ENCODE measurements at places on chromosomes 1 and 21.

DNA sequence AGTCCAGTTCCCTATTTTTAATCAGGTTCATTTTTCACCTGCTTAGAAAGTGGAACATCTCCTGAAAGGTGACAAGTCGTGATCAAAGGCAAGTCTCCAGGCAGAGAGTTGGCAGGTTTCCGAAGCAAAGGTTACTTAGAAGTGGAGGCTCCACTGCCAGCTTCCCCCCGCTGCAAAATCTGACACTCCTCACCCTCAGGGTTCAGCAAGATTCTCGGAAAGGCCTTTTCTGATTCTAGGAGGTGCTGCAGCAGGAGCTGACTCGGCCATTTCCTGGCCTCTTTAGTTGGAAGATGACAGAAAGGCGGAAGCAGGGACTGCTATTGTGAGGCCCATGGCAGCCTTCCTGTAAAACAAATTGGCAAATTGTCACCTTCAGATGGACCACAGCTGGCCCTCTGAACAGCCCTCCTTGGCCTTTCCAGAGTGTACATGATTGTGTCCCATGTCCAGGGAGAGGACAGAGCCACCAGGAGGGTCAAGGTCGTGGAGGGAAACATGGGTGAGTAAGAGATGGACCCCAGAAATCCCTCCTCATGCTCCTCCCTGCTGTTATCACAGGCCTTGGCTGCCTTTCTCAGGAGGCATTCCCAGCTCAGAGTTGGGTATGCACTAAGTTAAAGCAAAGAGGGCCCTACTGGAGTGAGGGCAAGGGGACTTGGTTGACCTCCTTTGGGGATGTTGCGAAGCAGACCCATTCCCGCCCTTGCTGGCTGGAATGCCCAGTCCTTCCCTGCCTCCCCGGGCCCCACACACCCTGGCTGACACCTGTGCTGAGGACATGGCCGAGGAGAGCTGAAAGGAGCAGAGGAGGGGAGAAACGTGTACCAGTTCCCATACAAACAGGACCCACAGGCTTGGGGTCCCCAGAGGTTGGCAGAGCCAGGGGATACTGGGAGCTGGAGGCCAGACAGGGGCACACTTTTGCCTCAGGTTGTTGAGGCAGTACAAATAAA lies 115.5 kb upstream of the IRF2BP2 start:
- peak; percentile 59 for DNase-seq

DNA sequence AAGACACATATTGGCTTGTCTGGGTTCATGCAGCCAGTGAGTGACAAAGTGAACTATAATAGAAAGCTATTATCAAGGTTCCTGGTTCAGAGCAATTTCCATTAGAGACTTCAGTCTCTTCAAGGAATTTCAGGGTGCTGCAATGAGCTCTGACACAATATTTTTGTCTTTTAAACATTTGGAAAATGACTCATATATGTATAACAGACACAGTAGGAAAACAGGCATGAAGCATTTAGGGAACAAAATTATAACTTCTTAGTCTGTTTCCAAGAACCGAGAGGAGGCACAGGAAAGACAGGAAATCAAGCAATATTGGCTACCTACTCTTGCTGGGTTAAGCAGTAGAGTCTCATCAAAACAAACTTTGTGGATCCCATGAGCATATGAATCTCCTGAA lies 170.4 kb downstream of the PTPRC start:
- DNase-seq: no peak

DNA sequence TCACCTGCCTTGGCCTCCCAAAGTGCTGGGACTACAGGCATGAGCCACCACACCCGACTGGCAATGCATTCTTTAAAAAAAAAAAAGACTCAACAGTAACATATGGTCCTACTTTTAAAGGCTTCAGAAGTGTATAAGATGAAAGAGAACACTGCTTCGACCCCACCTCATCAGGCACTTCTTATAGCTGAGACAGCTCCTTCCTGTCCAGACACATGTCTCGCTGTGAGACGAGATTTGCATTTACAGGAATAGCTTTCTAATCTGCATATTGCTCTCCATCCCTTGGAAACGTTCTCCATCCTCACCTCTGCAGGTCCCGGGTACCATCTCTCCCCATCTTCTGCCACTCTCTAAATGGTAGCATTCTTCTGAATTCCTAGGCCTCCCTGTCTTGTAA lies 6.7 kb downstream of the AZIN2 start:
- DNase-seq: no peak

- no peak for DNase-seq
Observed at GRCh38 chr1:37726751-37727585, 34.7 kb downstream of the CDCA8 start.

GRCh38 chr1:175147569-175147968 lies 45.0 kb downstream of the KIAA0040 start:
- DNase-seq: no peak

DNA sequence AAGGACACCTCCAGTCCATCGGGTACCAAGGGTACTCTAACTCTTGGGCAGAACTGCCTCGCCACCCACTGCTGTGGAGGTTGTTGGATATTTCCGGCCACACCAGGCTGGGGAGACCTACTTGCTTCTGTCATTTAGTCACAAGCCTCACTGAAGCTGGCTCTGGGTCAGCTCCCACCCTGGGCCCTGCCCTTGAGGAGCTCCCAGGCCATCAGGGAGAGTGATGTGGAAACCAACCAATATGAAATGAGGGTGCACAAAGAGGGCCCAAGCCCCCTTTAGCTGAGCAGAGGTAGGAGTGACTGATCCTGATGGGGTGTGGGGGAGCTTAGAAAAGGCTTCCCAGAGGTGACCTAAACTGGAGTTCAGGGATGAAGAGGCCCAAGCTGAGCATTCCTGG lies 19.6 kb downstream of the PARS2 start:
- DNase-seq: no peak

DNA sequence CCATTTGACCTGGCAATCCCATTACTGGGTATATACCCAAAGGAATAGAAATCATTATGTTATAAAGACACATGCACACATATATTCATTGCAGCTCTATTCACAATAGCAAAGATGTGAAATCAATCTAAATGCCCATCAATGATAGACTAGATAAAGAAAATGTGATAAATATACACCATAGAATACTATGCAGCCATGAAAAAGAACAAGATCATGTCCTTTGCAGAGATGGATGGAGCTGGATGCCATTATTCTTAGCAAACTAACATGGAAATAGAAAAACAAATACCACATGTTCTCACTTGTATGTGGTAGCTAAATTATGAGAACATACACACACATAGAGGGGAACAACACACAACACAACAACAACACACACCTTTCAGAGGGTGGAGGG lies 248.5 kb downstream of the PCP4 start:
- DNase-seq: no peak

GRCh38 chr1:232704694-232705680 lies 75.1 kb upstream of the SIPA1L2 start:
- no peak for DNase-seq

DNA sequence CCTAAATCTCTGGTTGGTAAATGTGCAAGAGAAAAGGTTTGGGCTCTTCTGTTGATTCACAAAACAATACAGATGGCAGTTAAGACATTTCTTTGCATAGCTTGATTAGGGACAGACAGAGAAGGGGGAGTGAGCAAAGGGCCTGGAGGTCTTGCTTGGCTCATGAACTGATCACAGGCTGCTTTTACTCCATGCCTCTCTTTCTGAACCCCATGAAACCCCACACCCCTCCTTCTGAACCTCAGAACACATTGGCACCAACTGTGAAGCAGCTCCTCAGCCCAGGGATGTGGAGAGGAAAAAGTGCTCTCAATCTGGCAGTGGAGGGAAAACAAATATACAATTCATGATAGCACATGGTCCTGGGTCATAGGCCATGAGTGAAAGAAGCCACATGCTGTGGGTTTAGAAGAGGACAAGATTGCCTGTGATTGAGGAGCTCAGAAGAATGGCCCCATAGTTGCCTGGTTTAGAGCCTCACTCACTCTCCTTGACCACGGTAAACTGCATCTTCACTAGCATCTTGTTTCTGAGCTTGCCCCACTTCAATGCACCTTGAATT lies 111.6 kb upstream of the GADD45A start:
- DNase-seq: no peak

GRCh38 chr21:29578306-29578705 lies 279.6 kb downstream of the BACH1 start:
- no peak for DNase-seq

DNA sequence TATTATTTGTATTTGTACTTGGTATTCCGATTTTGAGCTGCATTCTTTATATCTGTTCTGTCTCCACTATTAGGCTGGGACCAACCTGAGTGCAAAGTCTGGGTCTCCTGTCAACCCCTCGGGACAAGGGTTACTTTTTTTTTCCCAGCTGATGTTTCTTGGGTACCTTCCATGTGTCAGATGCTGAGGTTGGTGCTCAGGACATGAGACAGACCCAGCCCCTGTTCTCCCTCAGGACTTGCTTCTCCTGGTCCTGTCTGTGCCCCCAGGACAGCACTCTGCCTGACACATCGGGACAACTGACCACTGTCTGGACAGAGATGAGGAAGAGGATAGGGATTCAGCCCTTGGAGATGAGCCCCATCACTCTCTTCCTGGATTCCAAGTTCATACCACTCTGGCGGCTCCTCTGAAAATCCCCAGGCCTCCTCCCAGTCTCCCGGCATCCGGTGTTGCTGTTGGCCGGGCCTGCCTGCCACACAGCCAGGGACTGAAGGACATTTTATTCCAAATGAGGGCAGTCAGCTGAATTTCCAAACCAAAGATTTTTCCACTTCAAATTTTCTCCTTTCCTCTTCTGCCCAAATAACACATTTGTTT lies 55.6 kb upstream of the FMOD start:
- DNase-seq: no peak

DNA sequence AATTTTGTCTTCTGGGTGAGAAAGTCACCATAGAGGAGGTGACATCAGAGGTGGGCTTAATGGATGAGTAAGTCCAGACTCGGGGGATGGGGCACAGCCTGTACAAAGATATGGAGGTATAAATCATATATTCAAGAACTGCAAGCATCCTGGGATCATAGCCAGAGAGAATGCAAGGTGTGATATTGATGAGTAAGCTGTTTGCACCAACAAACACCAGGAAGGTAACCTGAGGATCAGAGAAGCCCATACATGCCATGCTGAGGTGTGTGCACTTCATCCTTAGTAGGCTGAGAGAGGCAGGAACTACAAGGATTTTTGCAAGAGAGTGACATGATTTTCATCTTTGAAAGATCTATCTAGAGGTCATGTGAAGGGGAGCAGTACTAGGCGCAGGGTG lies 306.4 kb downstream of the HHAT start:
- no peak for DNase-seq

- DNase-seq: no peak
Observed at GRCh38 chr1:92901699-92902405, 59.4 kb downstream of the DIPK1A start.

DNA sequence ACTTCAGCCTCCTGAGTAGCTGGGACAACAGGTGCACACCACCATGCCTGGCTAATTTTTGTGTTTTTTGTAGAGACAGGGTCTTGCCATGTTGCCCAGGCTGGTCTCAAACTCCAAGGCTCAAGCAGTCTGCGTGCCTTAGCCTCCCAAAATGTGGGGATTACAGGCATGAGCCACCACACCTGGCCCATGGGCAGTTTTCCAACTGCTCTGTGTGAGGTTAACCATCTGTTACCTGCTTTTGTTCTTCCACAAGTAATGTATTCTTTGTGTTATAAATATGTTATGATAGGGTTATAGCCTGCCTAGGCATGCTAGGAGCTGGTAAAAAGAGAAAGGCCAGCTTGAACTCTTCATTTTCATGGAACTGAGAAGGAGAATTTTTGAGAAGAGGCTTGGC lies 30.7 kb downstream of the TUFT1 start:
- DNase-seq: no peak

GRCh38 chr1:64727861-64728260 lies 17.0 kb upstream of the RAVER2 start:
- no peak for DNase-seq

DNA sequence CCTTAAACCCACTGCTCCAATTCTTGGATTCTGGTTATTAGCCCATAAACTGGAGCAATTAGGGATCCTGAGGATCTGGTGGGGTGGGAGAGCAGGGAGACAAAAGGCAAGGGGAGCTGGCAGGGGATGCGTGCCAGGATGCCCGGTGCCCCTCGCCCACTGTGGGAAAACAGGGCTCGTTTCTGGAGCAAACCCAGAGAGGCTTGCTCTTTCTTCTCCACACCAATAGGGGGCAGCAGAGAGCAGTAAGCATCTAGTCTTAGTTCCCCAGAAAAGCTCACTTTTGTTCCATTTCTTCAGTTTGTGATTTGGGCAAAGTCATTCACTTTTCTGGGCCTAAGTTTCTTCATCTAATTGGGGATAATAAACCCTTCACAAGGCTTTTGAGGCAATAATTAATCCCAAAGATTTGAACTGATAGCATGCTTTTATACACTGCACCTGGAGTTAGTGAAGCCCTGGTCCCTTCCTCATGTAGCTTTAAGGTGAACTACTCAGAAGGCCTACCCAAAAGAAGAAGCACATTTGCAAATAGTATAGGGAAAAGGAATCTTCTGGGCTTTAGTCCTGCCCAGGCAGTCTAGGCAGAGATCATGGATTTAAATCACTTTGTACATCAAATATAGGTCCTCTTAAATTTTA lies 160.6 kb upstream of the USP24 start:
- no peak for DNase-seq

DNA sequence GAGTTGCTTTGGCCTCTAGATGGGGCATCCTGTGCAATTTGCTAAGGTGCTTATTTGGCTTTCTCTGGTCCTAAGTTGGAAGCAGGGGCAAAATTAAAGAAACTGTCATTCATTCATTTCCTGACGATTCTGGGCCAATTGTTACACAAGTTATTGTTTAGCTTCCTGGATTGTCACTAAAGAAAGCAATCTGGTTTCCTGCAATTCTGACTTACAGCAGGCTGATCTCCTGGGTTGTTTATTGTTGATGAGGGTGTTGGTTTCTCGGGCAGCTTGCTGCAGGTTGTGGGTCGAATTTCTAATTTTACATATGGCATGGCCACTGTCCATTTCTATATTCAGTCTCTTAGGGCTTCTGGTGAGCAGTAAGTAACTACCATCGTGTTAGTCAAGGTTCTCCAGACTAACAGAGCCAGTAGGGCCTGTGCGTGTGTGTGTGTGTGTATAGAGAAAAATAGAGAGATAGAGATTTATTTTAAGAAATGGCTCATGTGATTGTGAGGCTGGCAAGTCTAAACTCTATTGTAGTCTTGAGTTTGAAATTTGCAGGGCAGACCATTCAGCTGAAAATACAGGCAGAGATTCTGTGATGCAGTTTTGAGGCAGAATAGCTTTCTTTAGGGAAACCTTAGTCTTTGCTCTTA lies 30.4 kb downstream of the CTH start:
- no peak for DNase-seq

DNA sequence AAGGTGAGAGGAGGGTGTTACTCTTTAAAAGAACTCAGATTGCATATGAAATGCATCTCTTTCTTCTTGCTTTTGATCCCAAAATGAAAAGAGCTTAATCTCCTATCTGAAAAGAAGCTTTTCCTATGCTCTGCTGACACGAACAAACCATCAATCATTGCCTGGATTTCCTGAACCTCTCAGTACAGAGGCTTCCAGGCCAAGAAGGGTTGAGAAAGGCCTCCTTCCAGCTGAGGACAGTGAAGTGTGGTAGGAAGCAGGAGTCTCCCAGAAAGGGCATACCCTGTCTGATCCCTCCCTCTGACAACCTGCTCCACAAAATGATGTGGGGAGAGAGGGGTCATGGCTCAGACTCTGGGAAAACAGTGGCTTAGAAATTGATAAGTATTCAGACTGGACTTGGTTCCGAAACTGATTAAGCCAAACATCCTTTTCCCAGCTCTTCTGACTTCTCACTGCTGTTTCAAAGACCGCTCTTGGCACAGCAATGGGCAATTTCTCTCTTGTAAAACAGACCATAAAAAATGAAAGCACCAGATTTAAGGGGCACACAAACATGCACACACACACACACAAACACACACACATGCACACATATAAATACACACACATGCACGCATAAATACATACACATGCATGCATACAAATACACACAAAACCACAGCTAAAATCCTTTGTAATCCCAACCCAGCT lies 310.3 kb downstream of the SIPA1L2 start:
- no peak for DNase-seq

Measured in T-helper 2 cell treated with Interferon-gamma antibody and Interleukin-4, amounts not matched to agents 5 μg/mL and 100 μg/mL, for 36 hours (primary cell).